ENCODE measurements at places on chromosomes 7 and 10. TPM values are rescaled to one million over a fixed set of nuclear protein-coding genes. Genes with fewer than 3 reads are reported as not detected.

Gene PLEKHA8
- 4.8 TPM for total RNA-seq

Gene ADAM8
- 6.6 TPM for total RNA-seq

Gene CYP2C8
- 2.6 TPM for total RNA-seq

Gene LRRTM3
- total RNA-seq, result 0.95 TPM

Gene ERCC6
- 18.2 TPM for total RNA-seq

Gene MYH16
- total RNA-seq, result not detected

Gene FXYD4
- not detected for total RNA-seq

- H3K4me1 ChIP-seq, result no peaks in the 10 kb centered on the region
- no peak overlapping the region for H3K27ac ChIP-seq
- H3K4me3 ChIP-seq, result no peak overlapping the region
- H3K36me3 ChIP-seq, result no peaks in the 10 kb centered on the region
Measured at GRCh38 chr7:92231-92674, 100.1 kb upstream of the FAM20C start.

- H3K27me3 ChIP-seq, result no peaks in the 10 kb centered on the region
- H3K4me1 ChIP-seq, result peaks cover 3% of the 10 kb centered on the region
- H3K27ac ChIP-seq, result no peak overlapping the region
- no peaks in the 10 kb centered on the region for H3K36me3 ChIP-seq
Measured at GRCh38 chr10:79017882-79018520, 50.8 kb upstream of the ZMIZ1 start.

DNA sequence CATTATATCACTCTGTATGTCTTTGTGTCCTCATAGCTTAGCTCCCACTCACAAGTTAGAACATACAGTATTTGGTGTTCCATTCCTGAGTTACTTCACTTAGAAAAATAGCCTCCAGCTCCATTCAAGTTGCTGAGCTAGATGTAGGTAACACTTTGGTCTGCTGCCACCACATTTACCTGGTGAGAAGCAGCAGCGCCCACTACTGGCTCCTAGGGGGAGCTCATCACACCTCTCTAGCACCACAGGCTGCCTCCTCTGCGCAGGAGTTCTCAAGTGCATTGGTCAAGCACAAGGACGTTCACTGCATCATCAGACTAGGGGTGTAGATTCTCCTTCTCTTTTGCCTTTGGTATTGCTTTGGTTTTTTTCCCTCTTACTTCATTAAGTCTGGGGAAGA is 530.9 kb upstream of the AUTS2 start:
- no peak overlapping the region for H3K4me3 ChIP-seq
- H3K27me3 ChIP-seq, result no peaks in the 10 kb centered on the region
- H3K36me3 ChIP-seq, result no peaks in the 10 kb centered on the region
- H3K4me1 ChIP-seq, result no peaks in the 10 kb centered on the region

- peak overlapping the region; percentile 57 for H3K4me3 ChIP-seq
- no peak overlapping the region for H3K27ac ChIP-seq
- no peaks in the 10 kb centered on the region for H3K4me1 ChIP-seq
- H3K27me3 ChIP-seq, result no peaks in the 10 kb centered on the region
- no peaks in the 10 kb centered on the region for H3K36me3 ChIP-seq
Measured at GRCh38 chr7:121874298-121874697, 1.3 kb downstream of the PTPRZ1 start.

GRCh38 chr10:23514321-23514720 is 75.4 kb downstream of the OTUD1 start:
- H3K36me3 ChIP-seq, result no peaks in the 10 kb centered on the region
- H3K4me3 ChIP-seq, result no peak overlapping the region
- no peaks in the 10 kb centered on the region for H3K4me1 ChIP-seq
- H3K27ac ChIP-seq, result no peak overlapping the region
- H3K27me3 ChIP-seq, result no peaks in the 10 kb centered on the region

- H3K4me1 ChIP-seq, result peaks cover 12% of the 10 kb centered on the region
- DNase-seq, result no peak
- H3K36me3 ChIP-seq, result no peaks in the 10 kb centered on the region
- H3K27ac ChIP-seq, result no peak overlapping the region
- H3K27me3 ChIP-seq, result no peaks in the 10 kb centered on the region
Measured at GRCh38 chr7:135512135-135512887, 2.4 kb upstream of the CNOT4 start.

- DNase-seq, result no peak
- H3K27me3 ChIP-seq, result no peaks in the 10 kb centered on the region
- H3K4me3 ChIP-seq, result no peak overlapping the region
- H3K36me3 ChIP-seq, result no peaks in the 10 kb centered on the region
Measured at GRCh38 chr7:53398566-53398965, 363.1 kb downstream of the POM121L12 start.

- H3K4me3 ChIP-seq, result no peak overlapping the region
- H3K4me1 ChIP-seq, result peaks cover 4% of the 10 kb centered on the region
- no peaks in the 10 kb centered on the region for H3K27me3 ChIP-seq
Measured at GRCh38 chr10:16828114-16828568, 10.9 kb upstream of the RSU1 start.
